NCI-H526 (cell line): ENCODE measurements at places on chromosomes 2 and 18.

GRCh38 chr2:56123538-56123937 is 60.3 kb upstream of the CCDC85A start:
- peak; percentile 21 for DNase-seq

DNA sequence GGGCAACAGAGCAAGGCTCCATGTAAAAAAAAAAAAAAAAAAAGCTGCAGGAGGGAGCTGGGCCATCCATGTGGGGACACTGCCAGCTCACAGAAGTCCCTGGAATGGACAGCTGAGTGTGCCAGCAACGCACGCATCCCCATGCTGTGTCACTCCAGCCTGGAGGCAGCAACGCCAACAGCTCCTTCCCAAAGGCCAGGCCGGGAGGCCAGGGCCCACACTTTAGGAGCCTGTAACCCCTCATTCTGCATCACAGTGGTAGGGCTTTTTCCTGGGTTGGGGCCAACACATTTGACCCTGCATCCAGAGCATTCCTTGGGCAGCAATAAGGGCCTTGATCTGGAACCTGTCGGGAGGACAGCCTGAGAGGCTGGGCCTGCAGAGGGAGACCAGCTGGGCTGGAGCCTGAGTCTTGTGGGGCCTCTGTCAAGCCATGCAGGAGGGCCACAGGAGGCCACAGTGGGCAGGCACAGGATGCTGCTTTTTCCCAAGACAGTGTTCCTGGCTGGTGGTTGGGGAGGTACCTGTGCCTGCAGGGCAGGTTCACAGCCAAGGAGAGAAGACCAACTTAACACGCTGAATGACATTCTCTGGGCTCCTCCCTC is 16.8 kb upstream of the KCNK3 start:
- no peak for DNase-seq

- no peak for DNase-seq
Measured at GRCh38 chr2:173766537-173767289, 198.5 kb downstream of the SP3 start.

- DNase-seq: no peak
Measured at GRCh38 chr2:214533541-214533940, 122.7 kb downstream of the VWC2L start.

DNA sequence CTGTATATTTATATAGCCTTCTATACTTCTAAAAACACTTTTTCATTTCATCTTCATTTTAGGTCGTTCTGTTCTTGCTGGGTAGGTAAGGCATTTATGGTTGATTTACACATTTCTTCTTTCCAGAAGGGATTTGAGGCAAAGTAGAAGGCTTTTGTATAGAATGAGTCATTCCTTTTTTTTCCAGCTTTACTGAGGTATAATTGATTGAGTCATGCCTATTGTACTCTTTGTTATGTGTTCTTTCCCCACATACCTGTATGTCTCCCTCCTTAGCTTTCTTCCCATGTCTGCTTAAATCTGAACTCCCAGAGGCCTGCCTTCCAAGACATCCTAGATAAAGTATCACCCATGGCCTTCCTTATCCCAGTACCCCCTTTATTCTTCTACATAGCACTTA is 4.8 kb upstream of the CDC42EP3 start:
- no peak for DNase-seq

DNA sequence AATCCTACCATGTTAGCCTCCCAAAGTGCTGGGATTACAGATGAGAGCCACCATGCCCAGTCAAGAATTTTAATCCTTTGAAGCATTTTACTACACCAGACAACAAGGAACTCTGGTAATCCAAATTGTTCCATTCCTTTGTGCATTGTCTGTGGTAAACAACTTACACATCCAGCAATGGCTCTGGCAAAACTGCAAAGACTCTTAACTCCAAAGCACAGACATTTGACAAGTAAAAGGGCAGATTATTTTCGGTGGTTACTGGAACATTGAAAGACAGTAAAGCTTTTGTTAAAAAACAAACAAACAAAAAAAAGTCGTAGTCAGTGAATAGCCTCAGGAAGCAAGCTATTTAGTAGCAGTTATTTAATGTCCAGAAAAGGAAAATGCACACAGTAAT is 33.2 kb upstream of the RMND5A start:
- no peak for DNase-seq

- no peak for DNase-seq
Measured at GRCh38 chr2:19225126-19225525, 133.3 kb downstream of the OSR1 start.
